Lower leg skin (tissue), 4 donors: ENCODE measurements at places on chromosomes 12 and 14.

DNA sequence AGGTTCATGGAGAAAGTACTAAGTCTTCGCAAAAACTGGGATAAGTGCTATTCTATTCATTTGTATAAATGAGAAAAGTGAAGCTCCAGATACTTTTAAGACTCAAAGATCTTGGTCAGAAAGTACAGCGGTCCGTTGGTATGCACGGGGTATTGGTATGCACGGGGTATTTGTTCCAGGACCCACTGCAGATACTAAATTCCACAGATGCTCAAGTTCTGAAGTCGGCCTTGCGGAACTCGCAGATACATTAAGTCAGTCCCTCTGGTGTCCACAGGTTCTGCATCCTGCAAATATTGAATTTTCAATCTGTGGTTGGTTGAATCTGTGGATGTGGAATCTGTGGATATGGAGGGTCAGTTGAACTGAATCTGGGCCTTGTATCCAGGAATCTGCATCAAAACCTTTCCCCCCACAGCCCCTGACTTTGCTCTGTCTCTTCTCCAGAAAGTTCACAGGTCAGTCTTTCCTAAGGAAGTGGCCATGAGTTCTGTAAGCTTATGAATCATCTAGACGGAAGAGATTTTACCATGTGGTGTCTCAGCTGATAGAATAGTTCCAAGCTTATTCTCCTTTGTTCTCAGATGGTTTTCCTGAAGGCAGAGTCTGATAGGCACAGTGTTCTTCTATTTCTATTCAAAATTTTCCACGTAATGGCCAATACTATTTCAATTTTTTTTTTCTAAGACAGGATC lies 274.7 kb downstream of the NEDD1 start:
- DNase-seq = no peak

DNA sequence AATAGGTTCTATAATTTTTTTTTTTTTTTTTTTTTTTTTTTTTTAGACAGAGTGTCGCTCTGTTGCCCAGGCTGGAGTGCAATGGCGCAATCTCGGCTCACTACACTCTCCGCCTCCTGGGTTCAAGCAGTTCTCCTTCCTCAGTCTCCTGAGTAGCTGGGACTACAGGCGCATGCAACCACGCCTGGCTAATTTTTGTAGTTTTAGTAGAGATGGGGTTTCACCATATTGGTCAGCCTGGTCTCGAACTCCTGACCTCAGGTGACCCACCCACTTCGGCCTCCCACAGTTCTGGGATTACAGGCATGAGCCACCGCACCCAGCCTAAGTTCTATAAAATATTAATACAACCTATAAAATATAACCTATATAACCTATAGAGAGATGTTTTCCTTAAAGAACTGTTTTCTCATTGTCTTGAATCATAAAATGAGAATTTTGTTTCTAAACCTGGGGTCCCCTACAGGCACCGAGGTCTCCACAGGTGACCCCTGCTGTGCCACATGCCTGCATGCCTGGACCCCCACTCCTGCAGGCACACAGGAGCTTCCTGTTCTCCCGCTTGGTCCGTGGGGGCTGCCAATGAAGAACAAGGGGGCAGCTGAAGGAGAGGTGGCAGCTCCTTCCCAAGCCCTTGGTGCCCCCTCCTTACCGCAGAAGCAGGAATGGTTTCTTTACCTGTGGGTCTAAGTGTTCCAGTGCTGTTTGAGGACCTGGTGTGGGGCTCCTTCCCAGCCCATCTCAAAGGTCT lies 70.9 kb upstream of the ZFP36L1 start:
- no peak for DNase-seq

DNA sequence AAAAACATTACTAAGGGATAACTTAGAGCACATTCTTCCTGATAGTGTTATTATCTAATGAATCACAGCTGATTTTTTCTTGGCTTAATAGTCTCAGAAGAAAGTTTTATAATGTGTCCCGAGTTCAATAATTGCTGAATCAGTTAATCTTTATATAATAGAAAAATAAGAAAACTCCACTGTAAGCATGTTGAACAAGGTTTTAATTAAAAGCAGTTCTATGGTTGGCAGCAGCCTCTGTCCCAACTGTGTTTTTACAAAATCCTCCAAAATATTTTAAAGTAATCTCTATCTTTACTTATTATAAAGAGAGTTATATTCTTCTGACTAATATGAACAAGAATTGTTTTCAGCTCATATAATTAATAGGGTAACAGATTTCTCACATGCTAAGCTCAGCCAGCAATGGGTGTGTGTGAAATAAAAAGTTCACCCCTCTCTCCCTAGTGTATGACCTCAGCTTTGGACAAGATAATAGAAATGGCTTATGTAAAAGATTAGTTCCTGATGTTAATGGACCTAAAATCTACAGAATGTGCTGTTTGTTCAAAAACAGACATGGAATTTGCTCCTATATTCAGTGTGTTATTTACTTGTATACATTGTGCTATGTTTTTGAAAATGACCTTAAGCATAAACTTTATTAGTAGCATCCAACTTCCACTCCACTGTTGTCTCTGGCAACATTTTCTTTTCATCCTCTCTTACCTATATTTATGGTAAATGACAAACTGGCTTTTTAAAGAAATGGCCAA lies 67.1 kb upstream of the DCN start:
- no peak for DNase-seq

DNA sequence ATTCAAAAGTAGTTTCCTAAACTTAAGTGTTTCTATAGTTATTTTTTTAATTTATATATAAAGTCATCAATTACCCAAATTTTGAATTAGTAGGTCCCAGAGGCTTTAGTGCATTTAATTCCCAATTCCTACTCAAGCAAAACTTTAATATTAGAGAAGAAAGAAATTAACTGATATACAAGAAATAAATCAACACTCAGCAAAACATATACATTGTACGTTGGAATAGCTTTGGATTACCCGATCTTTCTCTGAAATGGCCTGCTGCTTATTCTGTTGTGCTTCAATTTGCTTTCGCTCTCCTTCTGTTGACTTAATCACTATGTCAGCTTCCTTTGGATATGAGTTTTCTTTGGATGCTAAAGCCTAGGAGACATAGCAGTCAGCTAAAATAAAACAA lies 18.2 kb downstream of the RPAP3 start:
- DNase-seq = no peak

GRCh38 chr12:86721713-86722397 lies 465.7 kb upstream of the MGAT4C start:
- no peak for DNase-seq

- DNase-seq = no peak
Measured at GRCh38 chr12:3834774-3835173, 38.4 kb downstream of the PARP11 start.

GRCh38 chr12:24728366-24728765 lies 220.5 kb downstream of the BCAT1 start:
- DNase-seq = no peak

DNA sequence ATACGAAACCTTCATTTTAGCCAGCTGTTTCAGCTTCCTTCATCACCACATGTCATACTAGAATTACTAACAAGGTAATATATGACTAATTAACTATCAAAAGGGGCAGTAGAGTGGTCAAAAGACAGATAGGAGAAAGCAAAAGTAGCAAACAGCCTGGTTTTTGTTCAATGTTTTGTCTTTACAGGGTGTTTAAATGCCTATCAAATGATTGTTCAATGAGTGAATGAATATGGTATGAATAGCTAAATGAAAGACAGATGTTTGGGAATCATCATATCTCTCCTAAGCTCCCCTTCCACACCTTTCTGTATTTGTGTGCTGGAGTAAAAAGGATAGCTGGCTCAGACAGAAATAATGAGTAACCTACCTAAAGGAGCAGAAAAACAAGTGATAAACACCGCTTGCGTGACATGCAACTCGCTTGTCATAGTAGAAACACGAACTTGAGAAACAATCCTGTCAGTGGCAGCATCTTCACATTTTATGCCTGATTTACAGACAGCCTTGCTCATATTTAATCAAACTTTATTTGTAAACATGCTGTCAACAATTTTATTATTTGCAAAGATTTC lies 34.2 kb downstream of the ABCC9 start:
- DNase-seq = peak; percentile 21

DNA sequence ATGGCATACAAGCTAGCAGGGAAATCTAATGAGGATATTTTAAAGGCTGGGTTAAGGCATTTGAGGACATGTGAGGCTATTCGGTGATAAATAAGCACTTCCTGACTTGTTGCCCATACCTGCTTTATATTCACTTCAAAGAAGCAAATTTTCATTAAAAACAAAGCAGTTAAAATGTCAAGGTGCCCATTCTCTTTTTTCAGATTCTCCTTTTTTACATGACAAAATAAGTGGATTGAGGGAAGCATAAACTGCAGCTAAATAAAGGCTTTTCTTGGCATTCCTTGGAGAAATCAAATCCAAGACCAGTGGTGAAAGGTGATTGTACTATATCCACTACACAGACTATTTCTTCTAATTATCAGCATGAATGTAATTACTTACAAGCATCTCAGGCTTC lies 166.9 kb downstream of the PTCSC3 start:
- no peak for DNase-seq

- DNase-seq = no peak
Measured at GRCh38 chr12:110351119-110351518, 52.4 kb downstream of the ANAPC7 start.

DNA sequence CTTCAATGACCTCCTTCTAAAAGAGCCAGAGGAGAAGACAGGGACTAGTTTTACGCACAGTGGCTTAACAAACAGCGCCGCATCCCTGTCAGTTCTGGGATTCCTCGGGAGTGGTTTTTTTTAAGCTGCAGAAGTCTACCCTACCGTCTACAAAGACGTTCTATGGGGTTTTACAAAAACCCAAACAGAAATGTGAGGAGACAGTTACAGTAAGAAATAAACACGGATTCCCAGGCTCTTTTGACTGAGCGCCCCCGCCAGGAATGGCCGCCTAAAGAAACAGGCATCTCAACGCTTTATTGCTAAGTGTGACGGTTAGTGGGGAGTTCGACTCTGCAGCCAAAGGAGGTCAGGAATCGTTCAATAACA lies 484 bp downstream of the ALKBH1 start:
- no peak for DNase-seq

GRCh38 chr14:72649603-72650227 lies 244.2 kb downstream of the DPF3 start:
- no peak for DNase-seq

DNA sequence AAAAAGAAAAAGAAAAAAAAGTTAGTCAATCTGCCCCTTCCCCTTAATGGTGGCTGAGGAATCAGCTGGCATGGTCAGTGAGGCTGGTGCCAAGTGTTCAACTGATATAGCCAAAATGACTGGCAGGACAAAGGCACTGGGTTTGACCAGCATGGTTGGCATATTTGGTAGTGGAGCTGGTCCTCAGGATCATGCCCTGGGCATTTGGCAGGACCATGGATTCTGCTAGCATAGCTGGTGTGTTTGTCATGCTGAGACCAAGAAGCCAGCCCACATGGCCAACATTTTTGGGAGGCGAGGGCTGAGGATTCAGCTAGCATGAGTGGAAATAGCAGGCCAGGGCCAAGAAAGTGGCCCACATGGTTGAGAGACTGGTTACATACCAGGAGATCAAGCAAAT lies 136.5 kb downstream of the FBXL14 start:
- no peak for DNase-seq

GRCh38 chr12:84911271-84912197 lies 1.1 kb downstream of the SLC6A15 start:
- DNase-seq = peak; percentile 91

GRCh38 chr14:102188187-102188586 lies 48.5 kb downstream of the WDR20 start:
- no peak for DNase-seq

DNA sequence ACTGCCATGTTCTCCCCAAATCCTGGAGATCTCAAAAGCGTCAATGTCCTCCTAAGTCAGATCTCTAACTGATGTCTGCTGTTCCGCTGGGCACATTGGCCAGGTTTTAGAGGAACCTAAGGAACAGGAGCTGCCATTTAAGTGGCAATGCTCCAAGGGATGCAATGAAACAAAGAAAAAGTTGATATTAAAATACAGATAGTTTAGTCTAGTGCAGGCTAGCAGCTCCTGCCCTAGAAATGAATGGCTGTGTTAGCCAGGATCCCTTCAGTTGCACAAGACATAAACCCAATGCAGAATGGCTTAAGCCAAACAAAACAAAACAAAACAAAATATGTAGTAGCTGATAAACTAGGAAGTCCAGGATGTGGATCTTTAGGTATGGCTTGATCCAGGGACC lies 144.1 kb downstream of the HMGA2 start:
- DNase-seq = no peak

DNA sequence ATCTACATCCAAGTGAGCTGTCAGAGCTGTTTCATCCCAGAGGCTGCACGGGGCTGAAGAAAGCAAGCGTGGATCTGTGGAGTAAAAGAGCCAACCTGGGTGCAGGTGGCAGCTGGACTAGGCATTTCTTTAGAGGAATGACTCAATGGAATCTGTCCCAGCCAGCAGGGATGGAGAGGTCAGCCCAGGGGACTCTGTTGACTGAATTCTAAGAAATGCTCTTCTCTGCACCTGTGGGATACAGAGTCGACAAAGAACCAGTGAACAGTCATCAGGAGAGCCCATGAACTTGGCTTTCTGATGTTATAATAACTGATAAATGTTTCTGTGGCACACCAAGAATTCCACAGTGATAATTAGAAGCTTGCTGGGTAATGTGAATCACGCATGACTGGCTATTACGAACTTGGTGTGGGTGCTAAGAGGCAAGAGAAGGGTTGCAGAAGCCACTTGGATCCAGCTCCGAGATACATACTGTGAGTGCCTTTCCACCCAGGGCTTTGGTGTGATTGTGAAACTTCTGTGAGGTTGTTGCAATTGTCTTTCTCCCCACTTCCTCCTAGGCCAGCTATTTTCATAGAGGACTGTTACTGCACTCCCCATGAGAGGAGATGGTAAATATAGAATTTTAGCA lies 16.2 kb downstream of the PYGL start:
- peak; percentile 38 for DNase-seq

- no peak for DNase-seq
Measured at GRCh38 chr12:67073336-67073735, 195.8 kb upstream of the CAND1 start.

GRCh38 chr12:44653861-44654527 lies 222.1 kb downstream of the NELL2 start:
- DNase-seq = no peak

DNA sequence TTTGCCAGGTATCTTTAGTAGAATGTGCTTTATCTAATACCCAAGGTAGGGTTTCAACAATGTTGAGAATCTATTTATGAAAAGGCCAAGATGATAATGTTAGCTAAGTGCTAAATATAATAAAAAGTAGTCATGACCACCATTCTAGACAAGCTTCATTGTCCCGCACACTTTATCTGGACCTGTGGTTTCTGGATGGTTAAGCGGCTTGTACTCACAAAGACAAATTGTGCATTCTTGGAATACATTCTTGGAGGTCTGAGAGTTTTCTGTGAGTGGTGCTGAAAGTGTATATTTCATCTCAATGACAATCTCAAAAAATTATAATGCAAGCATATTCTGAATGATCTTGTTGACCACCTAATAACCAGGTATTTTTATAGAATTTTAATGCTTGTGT lies 646.9 kb downstream of the DIO2 start:
- no peak for DNase-seq
